Activated CD4-positive, alpha-beta T cell treated with anti-CD3 and anti-CD28 coated beads, Interleukin-2, amount 10 ng/mL, durations not matched to agents 24 days and 14 days (primary cell): ENCODE measurements at places on chromosomes 7 and 10. TPM values are rescaled to one million over a fixed set of nuclear protein-coding genes. Genes with fewer than 3 reads are reported as not detected.

DNA sequence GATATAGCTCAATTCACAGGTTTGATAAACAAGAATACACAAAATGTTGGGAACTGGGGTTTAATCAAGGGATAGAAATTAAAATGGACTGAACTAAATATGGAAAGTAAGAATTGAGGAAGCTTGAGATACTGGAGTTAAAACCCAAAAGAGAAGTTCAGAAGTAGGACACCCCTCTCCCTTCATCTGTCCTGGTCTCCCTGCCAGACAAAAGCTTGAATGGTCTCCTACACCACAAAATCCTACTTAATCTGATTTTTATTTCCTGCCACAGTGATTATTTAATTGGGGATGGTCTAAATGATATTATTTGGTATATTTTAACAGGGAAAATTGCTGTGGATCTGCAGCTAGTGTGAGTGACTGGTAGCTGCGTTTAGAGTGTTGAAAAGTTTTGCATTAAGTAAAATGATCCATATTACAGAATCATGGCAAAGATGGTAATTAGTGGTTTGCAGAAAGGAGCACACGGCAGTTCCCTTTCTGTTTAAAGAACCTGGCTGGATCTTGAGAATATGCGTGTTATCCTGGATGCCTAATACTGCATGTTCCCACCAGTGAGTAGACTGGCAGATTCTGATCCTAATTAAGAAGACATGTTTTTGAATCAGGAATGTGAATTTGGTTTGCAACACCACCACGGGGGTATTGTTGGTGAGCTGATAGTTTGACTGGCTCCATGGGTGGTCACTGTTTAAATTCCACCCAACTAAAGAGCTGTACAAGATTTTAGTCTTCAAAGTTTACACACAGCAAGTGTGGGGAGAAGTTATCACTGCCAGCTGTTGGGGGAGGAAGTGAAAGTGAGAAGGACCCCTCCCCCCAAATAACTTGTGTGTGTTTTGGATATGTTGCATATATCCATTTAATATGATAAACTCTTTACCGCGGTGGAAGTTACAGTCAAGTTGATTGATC is 5.5 kb downstream of the RBM20 start:
- DNase-seq = no peak

- no peak for DNase-seq
Observed at GRCh38 chr7:327991-328702, 38.2 kb downstream of the FOXL3 start.

- no peak for DNase-seq
Observed at GRCh38 chr10:55215699-55216098, 414.7 kb upstream of the PCDH15 start.

DNA sequence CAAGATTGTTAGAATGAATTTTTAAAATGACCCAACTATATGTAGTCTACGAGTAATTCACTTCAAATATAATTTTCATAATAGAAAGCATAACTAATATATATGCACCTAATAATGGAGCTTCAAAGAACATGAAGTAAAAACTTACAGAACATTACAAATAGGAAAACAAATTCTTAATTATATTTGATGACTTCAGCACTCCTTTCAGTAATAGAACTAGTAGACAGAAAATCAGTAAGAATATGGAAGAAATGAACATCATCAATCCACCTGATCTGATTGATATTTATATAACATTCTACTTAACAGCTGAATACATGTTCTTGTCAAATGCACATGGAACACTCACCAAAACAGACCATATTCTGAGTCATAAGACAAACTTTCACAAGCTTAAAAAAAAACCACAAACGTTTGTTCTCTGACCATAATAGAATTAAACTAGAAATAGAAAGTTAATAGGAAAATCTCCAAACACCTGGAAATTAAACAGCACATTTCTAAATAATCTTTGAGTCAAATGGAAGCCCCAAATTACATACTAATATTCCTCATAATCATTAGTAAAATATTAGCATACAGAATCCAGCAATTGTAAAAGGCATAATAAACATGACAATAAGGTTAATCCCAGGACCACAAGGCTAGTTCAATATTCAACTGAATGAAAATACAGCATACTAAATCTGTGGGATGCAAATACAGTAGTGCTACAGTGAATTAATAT is 48.0 kb downstream of the BRAF start:
- DNase-seq = no peak

DNA sequence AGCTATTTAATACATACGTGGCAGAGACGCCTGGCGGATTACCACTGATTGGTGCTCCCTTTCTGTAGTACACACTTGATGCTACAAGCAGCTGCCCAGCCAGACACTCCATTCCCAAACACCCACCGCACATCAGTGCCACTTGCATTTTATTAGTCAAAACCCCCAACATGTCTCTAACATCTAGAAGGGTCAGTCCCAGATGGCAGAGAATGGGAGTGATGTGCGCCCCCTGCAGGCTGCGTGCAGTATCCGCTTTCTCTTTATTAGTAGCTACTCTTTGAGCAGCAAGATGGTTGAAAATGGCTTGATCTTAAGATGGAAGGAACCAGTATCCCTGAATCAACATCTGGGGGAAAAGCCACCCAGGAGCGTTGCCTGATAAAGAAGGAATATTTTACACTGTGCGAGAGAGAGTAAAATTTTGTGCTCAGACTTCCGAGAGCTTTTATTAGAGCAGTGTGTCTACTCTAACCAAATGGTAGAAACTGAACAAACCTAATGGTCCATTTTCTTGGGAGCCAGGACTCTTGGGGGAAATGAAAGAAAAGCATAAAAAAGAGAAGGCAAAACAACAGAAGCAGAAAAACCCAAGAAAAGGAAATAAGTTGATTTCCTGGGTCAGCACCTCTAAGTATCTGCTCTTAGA is 78.3 kb downstream of the ST8SIA6 start:
- peak; percentile 73 for DNase-seq

DNA sequence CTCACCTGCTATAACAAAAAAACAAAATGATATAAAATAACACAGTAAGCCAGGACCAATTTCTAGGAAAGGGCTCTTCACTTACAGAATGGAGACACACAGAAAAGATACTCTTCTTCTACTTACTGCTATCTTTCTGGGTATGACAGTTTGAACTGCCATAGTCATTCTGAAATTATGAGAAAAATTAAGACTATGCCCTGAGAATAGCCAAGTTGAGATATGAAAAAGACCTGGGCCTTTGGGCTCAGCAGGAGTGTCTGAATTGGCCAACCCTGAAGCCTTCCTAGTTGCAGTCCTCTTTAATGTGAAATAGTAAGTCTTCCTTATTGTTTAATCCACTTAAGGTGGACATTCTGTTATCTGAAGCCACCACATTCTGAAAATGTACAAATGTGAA is 519.5 kb downstream of the GRID1 start:
- no peak for DNase-seq

DNA sequence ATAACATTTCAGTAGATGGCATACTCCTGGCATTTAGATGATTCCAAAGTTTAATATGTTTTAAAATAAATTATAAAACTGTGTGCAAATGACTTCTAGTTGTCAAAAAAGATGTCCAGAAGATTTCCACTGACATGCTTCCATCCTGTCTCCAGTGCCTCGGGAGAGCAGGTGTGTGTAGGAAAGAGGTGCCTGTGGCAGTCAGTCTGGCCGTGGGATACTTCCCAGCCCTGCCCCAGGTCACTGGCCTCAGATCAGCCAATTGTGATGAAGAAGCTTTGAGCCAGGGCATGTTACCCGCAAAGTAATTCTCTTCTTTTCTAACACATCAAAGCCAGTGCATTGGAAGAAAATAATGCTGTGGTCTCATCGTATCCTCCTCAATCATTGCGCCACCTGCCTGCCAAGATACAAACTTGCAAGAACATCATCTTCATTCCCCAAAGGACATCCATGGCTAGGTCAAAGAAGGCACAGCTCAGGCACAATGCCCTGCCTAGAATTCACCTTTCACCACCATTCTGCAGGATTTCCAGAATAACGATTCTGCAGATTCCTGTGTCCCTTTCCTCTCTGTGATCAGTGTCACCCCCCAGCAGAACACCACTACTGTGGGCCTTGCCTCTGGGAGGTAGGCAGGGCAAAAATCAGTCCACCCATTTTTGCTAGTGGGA is 6.3 kb upstream of the KCNMA1 start:
- DNase-seq = peak; percentile 68

GRCh38 chr10:116353817-116354216 is 29.6 kb downstream of the CCDC172 start:
- DNase-seq = no peak

- DNase-seq = peak; percentile 84
Observed at GRCh38 chr7:137626469-137627067, 220.2 kb downstream of the DGKI start.

DNA sequence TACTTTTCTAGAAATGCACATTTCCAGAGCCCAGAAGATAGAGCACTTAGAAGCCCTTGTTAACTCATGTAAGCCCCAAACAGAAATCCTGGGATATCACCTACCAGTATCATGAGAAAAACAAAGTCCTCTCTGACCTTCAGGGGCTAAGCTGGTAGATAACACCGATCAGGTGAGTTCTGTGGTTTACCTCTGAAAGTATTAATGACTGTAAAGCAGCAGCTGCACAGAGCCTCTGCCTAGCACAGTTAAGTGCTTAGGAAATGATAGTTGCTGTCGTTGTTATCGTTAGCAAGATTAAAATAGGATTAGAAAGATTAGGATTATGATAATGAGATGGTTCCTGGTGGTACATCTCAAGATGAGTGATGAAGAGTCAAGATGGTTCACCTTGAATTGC is 64.9 kb downstream of the PLXNA4 start:
- no peak for DNase-seq

DNA sequence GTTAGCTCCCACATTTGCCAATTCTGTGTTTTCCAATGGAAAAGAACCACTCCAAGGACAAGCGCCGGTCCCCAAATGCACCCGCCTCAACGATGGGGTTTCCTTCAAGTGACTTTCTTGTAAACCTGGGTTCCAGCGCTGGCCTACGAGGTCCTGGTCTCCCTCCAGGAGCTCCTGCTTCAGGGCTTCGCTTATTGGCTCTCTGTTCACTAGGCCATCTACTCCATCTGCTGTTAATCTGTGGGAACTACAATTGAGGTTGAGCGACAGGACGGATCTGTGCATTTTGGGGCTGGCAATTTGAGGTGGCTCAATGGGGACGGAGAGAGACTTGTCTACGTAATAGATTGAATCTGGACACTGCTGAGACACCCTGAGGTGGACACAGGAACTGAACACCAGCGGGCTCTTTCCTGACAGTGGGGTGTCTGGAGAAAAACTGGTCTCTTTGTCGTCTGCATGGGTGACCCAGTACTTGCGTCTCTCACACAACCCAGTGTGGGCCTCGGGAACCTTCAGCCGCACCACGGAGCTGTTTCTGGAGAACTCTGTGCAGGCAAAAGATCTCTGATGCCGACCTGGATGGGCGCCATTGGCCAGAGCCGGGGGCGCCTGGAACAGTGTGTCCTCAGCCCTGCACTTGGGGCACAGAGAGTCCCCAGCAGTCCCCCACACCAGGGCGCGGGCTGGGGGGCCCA is 115.9 kb upstream of the ADAM12 start:
- DNase-seq = peak; percentile 56

- DNase-seq = no peak
Observed at GRCh38 chr10:35237766-35238512, 98.4 kb upstream of the CCNY start.

GRCh38 chr10:120365872-120366271 is 91.2 kb upstream of the PLPP4 start:
- DNase-seq = no peak

DNA sequence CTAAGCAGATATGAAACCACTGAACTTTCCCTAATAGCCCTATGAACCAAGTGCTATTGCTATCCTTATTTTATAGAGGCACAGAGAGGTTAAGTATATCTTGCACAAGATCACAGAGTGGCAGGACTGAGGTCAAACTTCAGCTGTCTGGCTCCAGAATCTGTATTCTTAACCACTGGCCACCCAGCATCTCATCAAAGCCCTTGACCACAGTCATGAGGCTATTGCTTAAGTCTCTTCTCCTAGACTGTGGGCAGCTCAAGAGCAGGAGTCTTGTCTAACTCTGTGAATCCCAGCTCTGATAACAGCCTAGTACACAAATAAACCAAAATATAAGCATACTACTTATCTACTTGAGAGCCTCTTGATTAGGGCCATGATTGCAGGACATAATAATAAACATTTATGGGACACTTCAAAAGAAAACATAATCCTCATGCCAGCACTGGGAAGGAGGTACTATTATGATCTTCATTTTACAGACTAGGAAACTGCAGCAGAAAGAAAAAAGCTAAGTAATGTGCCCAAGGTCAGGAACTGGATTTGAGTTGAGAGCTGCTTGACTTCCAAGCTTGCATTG is 22.4 kb upstream of the SMC3 start:
- DNase-seq = no peak

DNA sequence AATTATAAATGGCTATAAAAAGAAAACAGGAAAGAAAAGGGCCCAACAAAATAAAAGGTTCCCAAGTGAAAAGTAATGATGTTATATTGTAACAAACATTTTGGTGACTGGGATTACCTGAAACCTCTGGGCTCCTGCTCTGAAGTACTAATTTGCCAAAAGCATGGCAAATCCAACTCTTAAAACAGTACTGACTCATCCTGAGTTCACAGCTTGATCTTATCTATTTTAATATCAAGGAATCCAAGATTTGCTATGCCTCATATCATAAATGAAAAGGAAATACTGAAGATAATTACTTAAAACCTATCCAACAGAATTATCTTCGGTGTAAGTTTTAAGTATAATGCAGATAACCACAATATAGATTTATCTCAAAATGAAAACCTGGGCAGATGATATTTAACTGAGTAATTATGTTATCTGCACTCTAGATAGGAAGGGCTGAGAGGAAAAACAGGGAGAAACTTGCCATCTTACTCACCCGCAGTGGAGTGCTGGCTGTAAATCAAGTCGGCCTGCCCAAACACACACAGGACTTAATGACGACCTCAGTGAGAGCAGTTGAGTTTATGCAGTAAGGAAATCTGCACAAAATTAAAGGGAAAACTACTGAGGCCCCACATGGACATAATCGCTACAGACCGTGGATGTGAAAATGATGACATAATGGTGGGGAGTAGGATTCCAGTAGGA is 48.4 kb downstream of the MPP7 start:
- peak; percentile 47 for DNase-seq

- no peak for DNase-seq
Observed at GRCh38 chr10:58993480-58994221, 182.8 kb upstream of the PHYHIPL start.

- no peak for DNase-seq
Observed at GRCh38 chr7:102230593-102230992, 56.1 kb upstream of the SH2B2 start.

DNA sequence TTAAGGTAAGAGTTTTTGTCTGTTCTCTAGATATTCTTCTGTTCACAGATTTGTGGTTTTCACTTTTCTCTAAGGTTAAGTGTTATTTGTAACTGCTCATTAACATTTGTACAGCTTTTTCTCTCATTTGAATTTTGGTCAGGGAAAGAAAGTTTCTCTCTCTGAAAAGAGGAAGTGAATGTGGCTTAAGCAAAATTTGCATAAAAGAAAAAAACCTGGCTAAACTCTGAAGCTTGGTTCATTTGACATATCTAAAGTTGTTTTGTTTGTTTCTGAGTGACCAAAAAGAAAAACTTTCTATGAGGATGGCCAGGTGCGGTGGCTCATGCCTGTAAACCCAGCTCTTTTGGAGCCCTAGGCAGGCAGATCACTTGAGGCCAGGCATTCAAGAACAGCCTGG is 22.0 kb upstream of the SLC26A4 start:
- DNase-seq = no peak

PPP1R9A gene
- total RNA-seq = not detected in 2 replicates

HOXA7 gene
- not detected in 2 replicates for total RNA-seq

CYP26A1 gene
- not detected in 2 replicates for total RNA-seq

MMD2 gene
- not detected in 2 replicates for total RNA-seq

GPR158 gene
- total RNA-seq = not detected in 2 replicates

OR6V1 gene
- total RNA-seq = not detected in 2 replicates

SLC26A5 gene
- total RNA-seq = not detected in 2 replicates

SLC18A3 gene
- not detected in 2 replicates for total RNA-seq
